Activated naive CD8-positive, alpha-beta T cell treated with anti-CD3 and anti-CD28 coated beads, Interleukin-2, amount 10 ng/mL, durations not matched to agents 7 days and 5 days (primary cell): ENCODE measurements at places on chromosomes 16 and 17. TPM values are rescaled to one million over a fixed set of nuclear protein-coding genes. Genes with fewer than 3 reads are reported as not detected.

- H3K27ac ChIP-seq, result no peak overlapping the region
- H3K36me3 ChIP-seq, result no peaks in the 10 kb centered on the region
- no peak for DNase-seq
- H3K4me3 ChIP-seq, result no peak overlapping the region
- H3K4me1 ChIP-seq, result no peaks in the 10 kb centered on the region
Observed at GRCh38 chr17:31722251-31723056, 136.6 kb downstream of the COPRS start.

DNA sequence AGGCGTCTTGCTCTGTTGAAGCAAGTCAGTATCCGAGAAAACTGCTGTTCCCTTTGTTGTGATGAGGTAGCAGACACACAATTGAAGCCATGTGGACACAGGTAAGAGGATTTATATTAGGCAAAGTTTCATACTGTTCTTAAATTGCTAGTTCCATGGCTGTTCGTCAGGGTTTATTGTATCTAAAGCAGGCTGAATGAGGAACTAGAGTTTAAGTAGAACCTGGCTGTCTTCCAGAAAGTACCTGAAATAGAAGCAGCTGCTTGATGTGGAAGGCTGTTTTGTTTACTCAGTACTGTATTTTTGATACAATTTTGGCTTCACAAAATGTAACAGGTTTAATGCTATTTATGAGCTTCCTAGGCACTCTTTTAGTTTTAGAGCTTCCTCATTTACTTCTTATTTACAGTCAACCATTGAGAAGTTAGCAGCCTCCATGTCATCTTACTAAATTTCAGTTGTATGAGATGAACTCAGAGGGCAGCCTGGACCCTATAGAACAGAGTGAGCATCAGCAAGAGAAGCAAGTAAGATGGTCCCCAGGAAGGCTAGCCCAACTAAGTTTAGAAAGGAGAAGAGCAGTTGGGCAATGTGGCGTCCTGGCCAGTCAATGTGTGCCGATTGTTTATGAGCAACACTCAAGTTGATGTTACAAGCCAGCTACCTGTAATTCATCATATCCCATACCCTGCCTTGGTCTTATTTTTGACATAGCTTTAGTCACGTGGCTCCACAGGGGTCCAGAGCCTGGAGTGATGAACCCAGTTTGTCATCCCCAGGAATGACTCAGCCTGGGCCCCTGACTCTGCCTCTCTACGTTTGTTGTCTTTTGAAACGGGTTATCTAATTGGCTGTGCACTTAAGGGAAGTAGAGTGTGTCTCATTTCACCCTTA is 9.7 kb upstream of the ARL2BP start:
- no peaks in the 10 kb centered on the region for H3K27me3 ChIP-seq
- no peak overlapping the region for H3K4me3 ChIP-seq

DNA sequence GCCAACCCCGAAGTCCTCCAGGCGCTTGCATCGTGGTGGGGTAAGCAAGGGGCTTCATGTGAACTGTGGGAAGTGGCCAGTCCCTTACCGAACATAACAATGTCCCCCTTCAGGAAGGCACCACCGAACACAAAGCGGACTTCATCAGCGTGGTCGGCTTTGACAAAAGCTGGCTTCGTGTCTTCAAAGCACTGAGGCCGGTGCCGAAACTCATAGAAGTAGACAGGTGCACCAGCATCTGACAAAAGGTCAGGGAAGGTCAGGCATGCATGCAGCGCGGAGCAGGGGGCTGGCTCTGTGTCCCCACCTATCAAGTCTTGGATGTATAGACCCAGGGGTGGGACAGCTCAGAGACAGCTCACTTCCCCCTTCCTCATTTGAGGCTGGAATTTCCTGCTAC is 16.6 kb upstream of the CES1 start:
- H3K27ac ChIP-seq, result no peak overlapping the region
- no peak for DNase-seq
- no peaks in the 10 kb centered on the region for H3K36me3 ChIP-seq
- no peak overlapping the region for H3K4me3 ChIP-seq
- H3K4me1 ChIP-seq, result no peaks in the 10 kb centered on the region
- peaks cover 11% of the 10 kb centered on the region for H3K27me3 ChIP-seq

- no peak overlapping the region for H3K27ac ChIP-seq
- no peaks in the 10 kb centered on the region for H3K4me1 ChIP-seq
- peaks cover 49% of the 10 kb centered on the region for H3K27me3 ChIP-seq
- H3K36me3 ChIP-seq, result no peaks in the 10 kb centered on the region
Observed at GRCh38 chr17:34626121-34626681, 46.8 kb downstream of the TMEM132E start.

GRCh38 chr17:80393241-80393890 is 21.6 kb upstream of the ENDOV start:
- peaks cover 30% of the 10 kb centered on the region for H3K36me3 ChIP-seq
- H3K4me1 ChIP-seq, result peaks cover 3% of the 10 kb centered on the region
- DNase-seq, result no peak
- H3K27me3 ChIP-seq, result no peaks in the 10 kb centered on the region
- H3K4me3 ChIP-seq, result no peak overlapping the region

DNA sequence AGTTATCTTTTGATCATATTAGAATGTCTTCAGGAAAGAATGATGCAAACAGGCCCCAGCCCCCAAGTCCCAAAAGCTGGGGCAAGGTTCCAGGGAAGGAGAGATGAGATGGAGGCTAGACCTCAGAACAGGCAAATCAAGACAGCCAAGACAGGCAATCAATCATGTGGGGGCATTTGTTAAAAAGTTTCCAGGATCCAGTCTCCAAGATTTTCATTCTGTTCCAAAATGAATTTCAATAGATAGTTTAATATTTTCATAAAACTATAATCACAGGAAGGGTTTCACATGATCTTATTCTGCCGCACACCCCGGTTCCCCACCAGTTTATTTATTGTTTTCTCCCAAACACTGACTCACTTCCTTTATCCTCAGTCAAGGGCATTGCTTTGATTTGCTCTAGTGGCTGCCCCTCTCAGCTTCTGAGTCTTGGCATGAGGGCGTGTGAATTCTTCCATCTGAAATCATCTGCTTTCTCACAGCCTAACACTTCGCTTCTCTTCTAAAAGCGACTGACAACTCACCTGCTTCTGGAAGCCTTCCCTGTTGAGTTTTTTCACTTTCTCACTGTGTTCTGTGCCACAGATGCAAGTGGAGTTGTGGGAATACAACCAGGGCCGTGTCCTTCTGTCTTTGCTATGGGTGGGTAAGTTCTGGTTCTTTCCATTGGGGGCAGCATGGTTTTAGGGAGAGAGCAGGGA is 12.2 kb upstream of the TERF2 start:
- no peaks in the 10 kb centered on the region for H3K36me3 ChIP-seq
- no peaks in the 10 kb centered on the region for H3K27me3 ChIP-seq
- H3K4me3 ChIP-seq, result no peak overlapping the region
- H3K4me1 ChIP-seq, result peaks cover 18% of the 10 kb centered on the region
- H3K27ac ChIP-seq, result no peak overlapping the region

GRCh38 chr17:50412188-50412732 is 13.8 kb upstream of the ACSF2 start:
- no peak overlapping the region for H3K4me3 ChIP-seq
- no peaks in the 10 kb centered on the region for H3K4me1 ChIP-seq
- H3K27ac ChIP-seq, result no peak overlapping the region
- DNase-seq, result no peak
- H3K36me3 ChIP-seq, result no peaks in the 10 kb centered on the region

DNA sequence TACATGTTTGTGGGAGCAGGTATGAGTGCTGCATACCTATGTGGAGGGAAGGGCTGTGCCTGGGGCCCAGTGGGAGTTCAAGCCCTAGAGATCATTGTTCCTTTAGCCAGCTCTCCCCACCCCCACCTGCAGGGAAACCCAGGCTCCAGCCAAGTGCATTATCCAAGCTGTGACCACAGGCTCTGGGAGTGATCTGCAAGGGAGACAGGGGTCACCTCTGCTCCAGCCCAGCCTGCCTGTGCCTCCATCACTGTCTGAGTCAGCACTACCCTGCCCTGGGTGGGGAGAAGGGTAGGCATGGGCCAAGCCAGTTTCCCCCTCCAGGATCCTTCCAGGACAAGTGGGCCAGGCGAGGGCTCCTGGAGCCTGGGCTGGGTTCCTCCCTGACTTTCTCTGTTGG is 32.1 kb upstream of the SBK1 start:
- no peaks in the 10 kb centered on the region for H3K36me3 ChIP-seq
- H3K27me3 ChIP-seq, result peaks cover 11% of the 10 kb centered on the region
- peaks cover 9% of the 10 kb centered on the region for H3K4me1 ChIP-seq
- no peak overlapping the region for H3K4me3 ChIP-seq

- H3K4me3 ChIP-seq, result no peak overlapping the region
- peaks cover 5% of the 10 kb centered on the region for H3K4me1 ChIP-seq
- peaks cover 18% of the 10 kb centered on the region for H3K27me3 ChIP-seq
- no peak overlapping the region for H3K27ac ChIP-seq
Observed at GRCh38 chr16:87470332-87470731, 22.5 kb downstream of the ZCCHC14 start.

DNA sequence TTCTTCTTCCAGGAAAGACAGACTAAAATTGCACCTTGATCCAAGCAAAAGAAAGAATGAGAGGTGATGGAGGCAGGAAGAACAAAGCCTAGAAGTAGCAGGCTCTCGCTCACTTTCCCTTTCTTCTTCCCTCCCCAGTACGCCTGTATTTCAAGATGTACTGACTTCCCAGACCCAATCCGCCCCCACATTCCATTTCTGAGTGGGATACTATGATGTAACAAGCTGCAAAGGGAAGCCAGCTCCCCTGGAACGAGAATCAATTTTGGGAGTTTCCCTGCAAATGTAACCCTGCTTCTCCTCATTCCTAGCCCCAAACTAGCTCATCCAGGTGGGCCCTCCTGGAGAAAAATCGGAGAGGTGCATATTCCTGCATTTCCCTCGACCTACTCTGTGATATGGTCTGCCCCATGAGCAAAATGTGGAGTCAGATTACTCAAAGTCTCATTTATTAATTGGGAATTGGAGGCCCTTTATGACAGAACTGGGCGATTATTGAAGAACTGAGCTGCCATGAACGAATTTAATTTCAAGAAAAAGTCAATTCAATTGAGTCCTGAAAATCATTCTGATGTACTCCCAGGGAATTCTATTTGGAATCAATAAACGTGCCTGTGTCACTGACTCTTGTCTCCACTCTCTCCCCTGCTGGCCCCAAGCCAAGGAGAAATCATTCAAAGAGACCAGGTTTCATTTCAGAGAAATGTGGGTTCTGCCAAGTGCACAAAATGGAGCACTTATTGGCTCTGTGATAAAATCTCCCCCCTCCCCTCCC is 398.9 kb downstream of the SHISA9 start:
- H3K4me3 ChIP-seq, result no peak overlapping the region
- H3K27me3 ChIP-seq, result no peaks in the 10 kb centered on the region
- DNase-seq, result no peak
- H3K36me3 ChIP-seq, result no peaks in the 10 kb centered on the region
- no peak overlapping the region for H3K27ac ChIP-seq

GRCh38 chr17:41521574-41522261 is 3.0 kb upstream of the KRT15 start:
- no peaks in the 10 kb centered on the region for H3K4me1 ChIP-seq
- peaks cover 9% of the 10 kb centered on the region for H3K27me3 ChIP-seq
- H3K27ac ChIP-seq, result no peak overlapping the region
- no peak for DNase-seq
- H3K4me3 ChIP-seq, result no peak overlapping the region

DNA sequence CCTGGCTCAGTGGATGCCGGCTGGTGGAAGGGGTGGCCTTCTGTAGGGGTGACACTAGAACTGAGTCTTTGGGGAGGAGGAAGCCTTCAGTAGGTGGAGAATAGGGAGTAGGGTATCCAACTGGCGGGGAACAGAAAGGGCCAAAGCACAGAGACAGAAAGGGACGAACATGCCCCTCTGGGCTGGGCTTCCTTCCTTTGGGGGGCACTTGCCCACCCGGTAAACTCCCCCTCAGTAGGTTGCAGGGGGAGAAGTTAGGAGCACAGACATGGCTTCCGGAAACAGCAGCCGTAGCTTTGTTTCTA is 774 bp downstream of the ENGASE start:
- peaks cover 6% of the 10 kb centered on the region for H3K4me1 ChIP-seq
- H3K27me3 ChIP-seq, result no peaks in the 10 kb centered on the region
- peaks cover 2% of the 10 kb centered on the region for H3K36me3 ChIP-seq
- peak overlapping the region; percentile 77 for H3K27ac ChIP-seq

GRCh38 chr16:90046971-90047713 is 27.9 kb upstream of the DBNDD1 start:
- H3K27ac ChIP-seq, result no peak overlapping the region
- H3K4me1 ChIP-seq, result peaks cover 2% of the 10 kb centered on the region
- no peak for DNase-seq
- peaks cover 17% of the 10 kb centered on the region for H3K27me3 ChIP-seq
- H3K36me3 ChIP-seq, result no peaks in the 10 kb centered on the region

GRCh38 chr17:41176744-41177387 is 1.2 kb downstream of the KRTAP4-2 start:
- no peak overlapping the region for H3K4me3 ChIP-seq
- DNase-seq, result no peak
- H3K27ac ChIP-seq, result no peak overlapping the region
- H3K27me3 ChIP-seq, result no peaks in the 10 kb centered on the region
- H3K36me3 ChIP-seq, result no peaks in the 10 kb centered on the region
- no peaks in the 10 kb centered on the region for H3K4me1 ChIP-seq

GRCh38 chr17:27914382-27914781 is 21.2 kb upstream of the LYRM9 start:
- peaks cover 2% of the 10 kb centered on the region for H3K27me3 ChIP-seq
- no peaks in the 10 kb centered on the region for H3K4me1 ChIP-seq
- no peak overlapping the region for H3K4me3 ChIP-seq
- H3K27ac ChIP-seq, result no peak overlapping the region

- no peak overlapping the region for H3K27ac ChIP-seq
- no peaks in the 10 kb centered on the region for H3K27me3 ChIP-seq
- peaks cover 5% of the 10 kb centered on the region for H3K36me3 ChIP-seq
- no peak for DNase-seq
- no peaks in the 10 kb centered on the region for H3K4me1 ChIP-seq
- no peak overlapping the region for H3K4me3 ChIP-seq
Observed at GRCh38 chr16:53998024-53998810, 288.4 kb downstream of the IRX3 start.

GRCh38 chr17:1829216-1829591 is 498 bp downstream of the SMYD4 start:
- no peaks in the 10 kb centered on the region for H3K27me3 ChIP-seq
- peaks cover 47% of the 10 kb centered on the region for H3K4me1 ChIP-seq
- H3K27ac ChIP-seq, result peak overlapping the region; percentile 84
- H3K36me3 ChIP-seq, result peaks cover 33% of the 10 kb centered on the region
- H3K4me3 ChIP-seq, result peak overlapping the region; percentile 92

Gene ADAMTS18
- not detected for total RNA-seq

Gene ITGAX
- total RNA-seq, result 26.4 TPM

Gene SLC7A6OS
- 44.4 TPM for total RNA-seq

Gene C16orf74
- 3.9 TPM for total RNA-seq

Gene LRRC75A
- 5.5 TPM for total RNA-seq

Gene PKMYT1
- total RNA-seq, result 106 TPM

Gene TBC1D3K
- not detected for total RNA-seq
